ENCODE measurements at places on chromosomes 12 and 14. TPM values are rescaled to one million over a fixed set of nuclear protein-coding genes. Genes with fewer than 3 reads are reported as not detected.

DNA sequence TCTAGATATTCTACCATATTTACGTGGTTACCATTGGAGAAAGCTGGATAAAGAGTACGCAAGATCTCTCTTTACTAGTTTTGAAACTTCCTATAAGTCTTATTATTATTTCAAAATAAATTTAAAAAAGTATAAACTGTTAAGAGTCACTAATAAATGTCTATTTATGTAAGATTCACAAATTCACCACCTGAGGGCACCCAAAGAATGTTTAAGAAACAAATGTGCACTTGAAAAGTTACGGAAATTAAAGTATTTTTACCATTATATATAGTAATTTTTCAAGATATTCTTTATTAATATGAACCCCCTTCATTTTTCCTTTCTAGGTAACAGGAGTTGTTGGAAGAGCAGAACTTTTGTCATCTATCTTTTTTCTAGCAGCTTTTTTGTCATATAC is 11.9 kb downstream of the TMTC3 start:
- H3K4me1 ChIP-seq: no peaks in the 10 kb centered on the region
- H3K27me3 ChIP-seq: no peaks in the 10 kb centered on the region
- DNase-seq: no peak
- no peak overlapping the region for H3K4me3 ChIP-seq

DNA sequence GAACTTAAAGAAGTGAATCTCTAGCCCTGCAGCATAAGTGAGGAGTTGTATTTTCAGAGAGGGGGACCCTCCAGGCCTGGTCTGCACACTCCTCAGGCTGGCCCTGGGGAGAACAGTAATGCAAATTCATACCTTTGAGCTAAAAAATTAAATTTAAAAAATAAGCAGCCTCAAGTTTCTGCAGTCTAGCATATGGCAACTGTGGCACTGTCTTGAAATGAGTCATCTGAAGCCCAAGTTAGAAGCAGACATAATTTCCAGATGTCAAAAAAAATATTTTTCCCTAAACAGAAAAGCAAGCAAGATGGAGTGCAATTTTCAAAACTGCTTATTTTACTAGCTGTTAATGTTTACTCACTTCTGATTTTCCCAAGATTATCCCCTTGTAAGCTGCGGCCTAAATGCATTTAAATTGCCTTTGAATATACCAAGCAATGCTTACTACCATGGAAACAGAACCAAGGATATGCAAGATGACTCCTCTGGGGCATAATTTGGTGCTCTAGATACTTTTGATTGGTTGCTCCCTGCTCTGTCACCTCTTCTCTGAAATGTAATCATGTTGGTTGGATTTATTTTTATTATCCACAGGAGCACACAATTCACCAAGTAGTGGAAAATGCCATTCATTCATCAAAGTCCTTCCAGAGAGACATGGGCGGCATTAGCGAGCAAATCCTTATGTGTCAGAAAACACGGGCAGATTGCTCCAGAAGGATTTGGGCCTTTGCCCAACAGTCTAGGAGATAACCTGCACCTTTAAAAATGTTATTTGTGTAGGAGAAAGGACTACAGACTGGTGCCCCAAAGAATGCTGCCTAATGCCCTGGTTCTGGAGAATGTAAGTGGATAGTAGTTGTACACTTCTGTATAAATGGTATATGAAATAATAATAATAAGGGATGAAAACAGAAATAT is 25.0 kb upstream of the DHRS7 start:
- no peak for DNase-seq
- no peak overlapping the region for H3K27ac ChIP-seq
- no peaks in the 10 kb centered on the region for H3K4me1 ChIP-seq
- H3K36me3 ChIP-seq: no peaks in the 10 kb centered on the region
- H3K27me3 ChIP-seq: no peaks in the 10 kb centered on the region

- H3K4me3 ChIP-seq: no peak overlapping the region
- H3K4me1 ChIP-seq: peaks cover 22% of the 10 kb centered on the region
- DNase-seq: peak; percentile 26
- H3K27ac ChIP-seq: no peak overlapping the region
- no peaks in the 10 kb centered on the region for H3K36me3 ChIP-seq
These were observed 13.7 kb upstream of the DYNC1H1 start for GRCh38 chr14:101950516-101951215.

GRCh38 chr14:48035836-48036235 is 360.4 kb upstream of the MDGA2 start:
- no peaks in the 10 kb centered on the region for H3K4me1 ChIP-seq
- H3K27me3 ChIP-seq: no peaks in the 10 kb centered on the region
- no peak overlapping the region for H3K27ac ChIP-seq
- no peaks in the 10 kb centered on the region for H3K36me3 ChIP-seq
- H3K4me3 ChIP-seq: no peak overlapping the region

- H3K36me3 ChIP-seq: peaks cover 50% of the 10 kb centered on the region
- H3K4me3 ChIP-seq: peak overlapping the region; percentile 87
- H3K27ac ChIP-seq: peak overlapping the region; percentile 97
- peak; percentile 40 for DNase-seq
- H3K27me3 ChIP-seq: no peaks in the 10 kb centered on the region
- H3K4me1 ChIP-seq: peaks cover 29% of the 10 kb centered on the region
These were observed 1.4 kb downstream of the LRP10 start for GRCh38 chr14:22872833-22873520.

DNA sequence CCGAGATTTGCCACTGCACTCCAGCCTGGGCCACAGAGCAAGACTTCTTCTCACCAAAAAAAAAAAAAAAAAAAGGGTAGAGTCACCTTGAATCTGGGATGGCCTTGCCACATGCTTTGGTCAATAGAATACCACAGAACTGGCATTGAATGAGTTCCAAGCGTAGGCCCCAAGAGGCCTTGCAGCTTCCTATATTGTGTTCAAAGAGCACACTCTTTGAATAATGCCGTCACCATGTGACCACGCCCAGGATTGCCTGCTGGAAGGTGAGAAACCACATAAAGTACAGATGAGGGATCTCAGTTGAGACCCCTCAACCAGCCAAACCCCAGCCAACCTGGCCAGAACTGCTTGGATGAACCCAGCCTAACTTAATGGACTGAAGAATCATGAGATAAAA is 239.2 kb upstream of the AMIGO2 start:
- H3K4me1 ChIP-seq: peaks cover 16% of the 10 kb centered on the region
- DNase-seq: no peak
- H3K27ac ChIP-seq: no peak overlapping the region
- no peak overlapping the region for H3K4me3 ChIP-seq
- H3K27me3 ChIP-seq: no peaks in the 10 kb centered on the region

DNA sequence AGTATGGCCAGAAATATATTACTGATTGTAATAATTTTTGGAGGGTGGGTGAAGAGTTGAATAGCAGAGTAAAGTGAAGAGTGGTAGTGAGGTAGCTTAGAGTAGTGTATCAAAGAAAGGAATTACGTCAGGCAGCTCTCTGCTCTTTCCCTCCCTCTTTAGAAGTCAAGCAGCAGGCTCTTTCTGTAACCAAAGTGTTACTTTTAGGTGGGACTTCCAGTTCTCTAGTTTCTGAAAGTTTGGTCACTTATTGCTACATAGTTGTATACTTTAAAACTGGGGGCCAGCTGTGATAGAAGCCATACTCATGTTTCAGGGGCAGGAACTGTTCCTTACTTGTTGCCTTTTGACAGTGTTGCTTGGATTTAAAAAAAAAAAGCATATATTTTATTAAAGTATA is 30.6 kb downstream of the ATF7IP start:
- no peaks in the 10 kb centered on the region for H3K36me3 ChIP-seq
- H3K4me3 ChIP-seq: no peak overlapping the region
- H3K27ac ChIP-seq: peak overlapping the region; percentile 32
- H3K4me1 ChIP-seq: peaks cover 33% of the 10 kb centered on the region
- no peak for DNase-seq

DNA sequence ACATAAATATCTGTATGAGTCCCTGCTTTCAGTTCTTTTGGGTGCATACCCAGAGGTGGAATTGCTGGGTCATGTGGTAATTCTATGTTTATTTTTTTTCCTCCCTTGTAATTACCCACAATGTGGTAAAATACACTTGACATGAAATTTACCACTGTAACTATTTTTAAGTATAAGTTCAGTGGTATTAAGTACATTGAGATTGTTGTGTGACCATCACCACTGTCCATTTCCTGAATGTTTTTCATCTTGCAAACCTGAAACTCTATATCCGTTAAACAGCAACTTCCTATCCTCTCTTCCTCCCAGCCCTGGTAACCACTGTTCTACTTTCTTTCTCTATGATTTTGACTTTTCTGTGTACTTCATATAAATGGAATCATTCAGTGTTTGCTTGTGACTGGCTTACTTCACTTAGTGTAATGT is 51.4 kb downstream of the BORCS5 start:
- no peaks in the 10 kb centered on the region for H3K36me3 ChIP-seq
- H3K27ac ChIP-seq: no peak overlapping the region
- no peak overlapping the region for H3K4me3 ChIP-seq
- no peaks in the 10 kb centered on the region for H3K27me3 ChIP-seq

- H3K27me3 ChIP-seq: no peaks in the 10 kb centered on the region
- H3K36me3 ChIP-seq: no peaks in the 10 kb centered on the region
- no peak for DNase-seq
These were observed 29.9 kb downstream of the PXN start for GRCh38 chr12:120235369-120236323.

- H3K27me3 ChIP-seq: no peaks in the 10 kb centered on the region
- H3K4me1 ChIP-seq: no peaks in the 10 kb centered on the region
- DNase-seq: no peak
- H3K36me3 ChIP-seq: no peaks in the 10 kb centered on the region
- H3K4me3 ChIP-seq: no peak overlapping the region
These were observed 16.7 kb upstream of the GCH1 start for GRCh38 chr14:54919330-54919729.

DNA sequence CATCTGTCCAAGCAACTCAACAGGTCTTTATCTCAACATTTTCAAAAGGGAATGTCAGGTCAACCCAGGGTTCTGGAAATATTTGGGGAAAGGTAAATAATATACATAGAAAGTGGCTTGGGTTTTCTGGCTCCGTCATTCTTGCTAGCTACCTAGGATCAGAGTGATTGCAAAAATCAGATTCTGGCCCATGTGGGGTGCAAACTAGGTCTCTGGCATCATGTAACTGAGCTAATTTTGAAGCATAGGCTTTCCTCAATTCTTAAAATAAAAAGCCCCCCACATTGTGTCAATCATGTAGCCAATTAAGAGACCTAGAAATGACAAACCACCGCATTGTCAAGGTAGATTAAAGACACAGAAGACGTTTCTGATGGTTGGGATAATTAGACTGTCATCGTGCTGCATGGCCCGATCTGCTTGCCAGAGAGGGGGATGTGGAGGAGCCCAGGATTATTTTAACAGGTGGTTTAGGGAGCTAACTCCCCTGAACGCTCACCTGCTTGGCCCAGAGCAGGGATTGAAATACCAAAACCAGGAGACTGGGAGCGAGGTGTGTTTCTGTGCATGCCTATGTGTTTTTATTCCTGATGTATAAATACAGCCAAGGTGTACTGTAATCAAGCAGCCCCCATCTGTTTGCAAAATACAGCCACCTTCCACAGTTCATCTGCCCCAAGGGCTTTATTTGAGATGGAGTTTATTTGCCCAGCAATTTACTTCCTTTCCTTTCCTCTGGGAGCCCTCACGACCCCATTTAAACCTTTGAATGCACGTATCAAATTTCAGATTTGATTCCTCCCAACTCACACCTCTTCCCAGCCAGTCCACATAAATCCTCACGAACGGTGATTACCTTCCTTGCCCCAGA is 189.5 kb downstream of the TTC8 start:
- H3K27ac ChIP-seq: no peak overlapping the region
- no peaks in the 10 kb centered on the region for H3K4me1 ChIP-seq
- H3K27me3 ChIP-seq: no peaks in the 10 kb centered on the region

GRCh38 chr14:69190191-69190590 is 1.1 kb upstream of the EXD2 start:
- no peaks in the 10 kb centered on the region for H3K27me3 ChIP-seq
- no peaks in the 10 kb centered on the region for H3K36me3 ChIP-seq
- H3K27ac ChIP-seq: no peak overlapping the region

- no peak overlapping the region for H3K4me3 ChIP-seq
- peaks cover 38% of the 10 kb centered on the region for H3K36me3 ChIP-seq
- H3K27me3 ChIP-seq: no peaks in the 10 kb centered on the region
- no peak for DNase-seq
- H3K4me1 ChIP-seq: no peaks in the 10 kb centered on the region
These were observed 47.4 kb upstream of the COL2A1 start for GRCh38 chr12:48051681-48052080.

DNA sequence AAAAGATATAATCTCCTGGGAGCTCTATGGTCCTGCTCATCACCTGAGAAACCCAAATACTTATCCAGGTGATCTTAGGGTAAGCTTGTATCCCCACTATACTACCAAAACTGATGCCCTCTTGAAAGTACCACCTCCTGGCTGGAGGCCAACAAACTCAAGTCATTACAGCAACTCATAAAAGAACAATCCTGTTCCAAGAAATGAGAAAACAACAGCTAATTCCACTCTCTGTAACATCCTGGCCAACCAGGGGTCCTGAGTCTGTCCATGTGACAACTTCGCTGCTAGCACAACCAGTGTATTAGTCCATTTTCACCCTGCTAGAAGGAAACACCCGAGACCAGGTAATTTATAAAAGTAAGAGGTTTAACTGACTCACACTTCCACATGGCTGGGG is 190.0 kb upstream of the BMP4 start:
- no peak overlapping the region for H3K27ac ChIP-seq
- no peaks in the 10 kb centered on the region for H3K27me3 ChIP-seq
- DNase-seq: no peak
- no peaks in the 10 kb centered on the region for H3K36me3 ChIP-seq
- H3K4me3 ChIP-seq: no peak overlapping the region

DNA sequence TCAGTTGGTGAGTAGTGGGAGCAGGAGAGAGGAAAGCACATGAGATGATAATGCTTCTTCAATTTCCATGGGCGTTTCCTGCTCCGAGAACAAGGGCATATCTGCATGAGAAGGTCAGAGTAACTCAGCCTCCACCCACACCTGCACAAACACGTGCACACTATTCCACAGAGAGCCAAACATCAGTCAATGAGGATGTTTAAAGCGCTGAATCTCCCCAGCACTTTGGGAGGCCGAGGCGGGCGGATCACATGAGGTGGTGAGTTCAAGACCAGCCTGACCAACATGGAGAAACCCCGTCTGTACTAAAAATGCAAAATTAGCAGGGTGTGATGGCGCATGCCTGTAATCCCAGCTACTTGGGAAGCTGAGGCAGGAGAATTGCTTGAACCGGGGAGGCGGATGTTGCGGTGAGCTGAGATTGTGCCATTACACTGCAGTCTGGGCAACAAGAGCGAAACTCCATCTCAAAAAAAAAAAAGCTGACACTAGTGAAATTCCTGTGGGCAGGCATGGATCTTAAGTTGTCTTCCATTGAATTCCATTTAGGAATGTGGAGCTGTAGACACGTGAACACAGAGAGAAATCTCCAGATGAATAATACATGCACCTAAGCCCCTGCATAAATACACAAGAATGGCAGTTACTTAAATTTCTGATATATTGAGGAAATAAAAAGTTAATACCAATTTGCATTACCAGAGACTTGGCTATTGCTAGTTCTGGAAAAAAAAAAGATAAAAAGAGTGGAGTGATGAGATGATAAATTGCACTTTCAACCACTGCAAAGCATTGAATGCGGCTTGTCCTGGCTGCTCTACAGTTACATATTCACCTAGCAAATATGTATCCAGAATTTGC is 1097.4 kb upstream of the TMEM132C start:
- no peak overlapping the region for H3K27ac ChIP-seq
- peaks cover 5% of the 10 kb centered on the region for H3K4me1 ChIP-seq
- H3K4me3 ChIP-seq: no peak overlapping the region

GRCh38 chr12:92718483-92718990 is 15.7 kb downstream of the PLEKHG7 start:
- H3K27me3 ChIP-seq: no peaks in the 10 kb centered on the region
- H3K27ac ChIP-seq: no peak overlapping the region
- H3K4me1 ChIP-seq: peaks cover 6% of the 10 kb centered on the region
- no peak overlapping the region for H3K4me3 ChIP-seq
- H3K36me3 ChIP-seq: no peaks in the 10 kb centered on the region

Gene POTEM
- total RNA-seq: not detected

Gene DEPDC4
- total RNA-seq: 2.0 TPM

Gene SERPINA1
- total RNA-seq: 994 TPM

Gene RD3L
- total RNA-seq: not detected

Gene STAC3
- total RNA-seq: 8.7 TPM

Gene SRRM4
- total RNA-seq: not detected

Gene CLEC7A
- total RNA-seq: 79.5 TPM

All from lower lobe of right lung (tissue), 2 donors.